ENCODE measurements at places on chromosomes 2 and 18.

DNA sequence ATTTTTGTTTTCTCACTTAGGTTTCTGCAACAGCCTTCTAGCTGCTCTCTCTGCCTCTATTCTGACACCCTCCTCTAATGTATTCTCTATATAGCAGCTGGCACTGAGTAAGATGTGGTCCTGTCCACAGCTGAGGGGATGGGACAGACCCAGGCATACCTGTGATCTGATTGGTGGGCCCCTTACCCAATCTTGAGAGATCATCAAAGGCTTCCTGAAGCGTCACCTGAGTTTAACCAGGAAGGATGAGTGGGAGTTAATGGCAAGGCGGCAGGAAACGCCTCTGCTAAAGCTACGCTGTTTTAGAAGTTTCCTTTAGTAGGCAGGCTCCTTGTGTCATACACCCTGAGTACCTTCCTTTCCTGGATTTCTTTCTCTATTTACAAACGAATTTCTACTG, 5.7 kb upstream of the TET3 start:
- peak; percentile 86 for DNase-seq

DNA sequence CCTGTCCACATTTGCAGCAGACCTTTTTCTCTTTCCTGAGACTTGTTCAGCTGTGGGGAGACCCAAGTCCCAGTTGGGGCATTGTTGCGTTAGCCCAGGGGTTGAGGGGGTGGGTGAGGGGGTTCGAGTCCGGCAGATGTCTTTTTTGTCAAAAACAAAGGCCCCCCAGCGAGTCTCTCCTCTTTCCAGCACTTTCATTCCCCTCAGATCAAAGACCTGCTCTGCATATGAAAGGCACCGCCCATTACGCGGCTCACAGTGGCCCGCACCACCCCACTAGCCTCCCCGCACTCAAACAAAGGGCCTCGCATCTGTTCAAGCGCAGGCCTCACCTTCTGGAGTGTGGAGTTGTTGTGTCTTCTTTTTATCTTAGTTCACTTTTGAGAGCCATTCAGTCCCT, 25.2 kb downstream of the TRABD2A start:
- DNase-seq: no peak

- peak; percentile 84 for DNase-seq
These were observed at the start of gene INPP4A for GRCh38 chr2:98444436-98445176. INPP4A (plus strand) TSS chr2:98444858; CDS start chr2:98520049, 75,191 bp downstream.

DNA sequence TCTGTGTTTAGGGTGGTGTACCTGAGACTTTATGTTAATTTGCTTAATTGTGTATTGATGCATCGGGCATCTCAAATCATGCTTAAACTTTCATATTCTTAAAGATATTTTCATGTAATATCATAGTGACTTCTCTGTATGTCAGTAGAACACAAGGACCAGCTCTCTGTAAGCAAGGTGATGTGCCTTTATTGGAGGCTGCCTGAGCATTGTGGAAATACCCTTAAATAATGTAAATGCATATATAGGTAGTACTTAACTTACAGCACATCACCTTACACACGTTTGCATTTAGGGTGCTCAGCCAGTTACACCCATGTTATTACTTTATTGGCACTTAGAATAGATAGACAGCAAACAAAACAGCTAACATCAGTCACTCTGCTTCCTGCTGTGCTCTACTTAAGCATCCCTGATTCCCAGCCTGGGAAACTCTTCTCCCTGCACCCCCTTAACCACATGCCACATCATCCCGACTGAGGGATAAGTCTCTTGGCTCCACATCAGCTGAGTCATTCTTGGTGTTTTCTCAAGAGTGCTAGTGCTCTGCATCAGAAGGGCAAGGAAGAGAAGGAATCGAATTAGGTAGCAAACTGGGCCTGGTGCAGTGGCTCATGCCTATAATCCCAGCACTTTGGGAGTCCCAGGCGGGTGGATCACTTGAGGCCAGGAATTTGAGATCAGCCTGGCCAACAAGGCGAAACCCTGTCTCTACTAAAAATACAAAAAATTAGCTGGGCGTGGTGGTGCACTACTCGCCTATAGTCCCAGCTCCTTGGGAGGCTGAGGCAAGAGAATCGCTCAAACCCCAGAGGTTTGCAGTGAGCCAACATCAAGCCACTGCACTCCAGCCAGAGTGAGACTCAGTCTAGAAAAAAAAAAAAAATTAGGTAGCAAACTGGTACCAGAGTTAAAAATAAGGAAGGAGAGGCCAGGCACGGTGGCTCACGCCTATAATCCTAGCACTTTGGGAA, 108.7 kb downstream of the MAP3K20 start:
- DNase-seq: no peak

All from CD4-positive, alpha-beta T cell treated with Interleukin-10 for 1 hour (primary cell).